ENCODE measurements at places on chromosomes 2 and 18.

- no peak for DNase-seq
Observed at GRCh38 chr2:38141501-38141900, 65.5 kb upstream of the CYP1B1 start.

DNA sequence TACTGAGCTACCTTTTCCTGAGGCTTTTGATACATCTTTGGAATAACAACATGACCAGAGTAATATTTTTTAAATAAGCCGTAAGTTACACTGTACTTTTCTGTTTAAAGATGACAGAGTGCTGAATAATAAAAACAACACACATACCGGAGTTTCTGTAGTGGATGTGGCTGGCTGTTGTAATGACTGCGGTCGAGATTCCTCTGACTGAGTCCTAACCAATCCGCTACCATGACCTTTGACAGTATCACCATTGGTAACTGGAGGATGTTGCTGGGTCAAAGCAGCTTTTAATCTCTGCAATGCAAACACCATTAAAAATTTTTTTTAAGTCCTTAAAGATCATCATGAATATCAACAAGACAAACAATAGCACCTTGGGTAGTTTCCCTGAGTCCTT is 70.7 kb downstream of the ATF2 start:
- DNase-seq: no peak

GRCh38 chr2:177271981-177272666 is 7.6 kb upstream of the NFE2L2 start:
- no peak for DNase-seq

DNA sequence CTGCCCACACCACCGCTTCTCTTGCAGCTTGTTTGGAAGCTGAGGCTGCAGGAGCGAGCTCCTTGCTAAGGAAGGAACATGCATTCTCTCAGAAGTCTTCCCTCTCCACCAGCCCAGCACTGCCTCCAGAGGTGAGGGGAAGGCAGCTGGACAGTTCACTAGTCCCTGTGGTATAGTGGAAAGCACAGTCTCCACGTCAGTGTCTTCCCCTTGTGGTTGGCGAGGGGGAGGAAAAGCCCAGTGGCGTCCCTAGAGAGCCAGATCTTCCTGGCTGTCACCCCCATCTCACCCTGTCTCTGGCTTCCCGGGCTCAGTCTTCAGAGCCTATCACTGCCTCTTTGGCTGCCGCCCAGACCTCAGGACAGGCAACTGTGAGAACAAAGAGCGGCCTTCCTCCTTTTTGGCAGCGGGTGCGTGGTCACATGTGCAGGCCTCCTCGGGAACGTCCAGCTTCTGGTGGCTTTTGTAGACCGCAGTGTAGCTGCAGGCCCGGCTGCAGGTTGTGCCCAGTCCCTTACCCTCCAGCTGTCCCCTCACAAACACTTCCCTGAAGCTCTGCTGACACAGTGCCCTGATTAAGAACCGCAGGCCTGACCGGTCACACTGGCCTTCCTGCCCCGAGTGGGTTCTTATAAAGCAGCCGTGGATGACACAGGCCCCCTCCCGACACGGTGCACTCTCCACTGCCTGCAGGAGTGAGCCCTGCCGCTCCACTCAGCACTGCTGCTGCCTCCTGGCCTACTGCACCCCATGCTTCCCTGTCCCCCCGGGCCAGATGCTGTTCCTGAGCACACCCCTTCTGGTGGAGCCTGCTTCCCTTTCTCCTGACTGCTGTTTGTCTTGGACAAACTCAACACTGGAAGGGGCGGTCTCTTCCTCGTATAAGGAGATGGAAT is 90.9 kb downstream of the RNF144A start:
- no peak for DNase-seq

DNA sequence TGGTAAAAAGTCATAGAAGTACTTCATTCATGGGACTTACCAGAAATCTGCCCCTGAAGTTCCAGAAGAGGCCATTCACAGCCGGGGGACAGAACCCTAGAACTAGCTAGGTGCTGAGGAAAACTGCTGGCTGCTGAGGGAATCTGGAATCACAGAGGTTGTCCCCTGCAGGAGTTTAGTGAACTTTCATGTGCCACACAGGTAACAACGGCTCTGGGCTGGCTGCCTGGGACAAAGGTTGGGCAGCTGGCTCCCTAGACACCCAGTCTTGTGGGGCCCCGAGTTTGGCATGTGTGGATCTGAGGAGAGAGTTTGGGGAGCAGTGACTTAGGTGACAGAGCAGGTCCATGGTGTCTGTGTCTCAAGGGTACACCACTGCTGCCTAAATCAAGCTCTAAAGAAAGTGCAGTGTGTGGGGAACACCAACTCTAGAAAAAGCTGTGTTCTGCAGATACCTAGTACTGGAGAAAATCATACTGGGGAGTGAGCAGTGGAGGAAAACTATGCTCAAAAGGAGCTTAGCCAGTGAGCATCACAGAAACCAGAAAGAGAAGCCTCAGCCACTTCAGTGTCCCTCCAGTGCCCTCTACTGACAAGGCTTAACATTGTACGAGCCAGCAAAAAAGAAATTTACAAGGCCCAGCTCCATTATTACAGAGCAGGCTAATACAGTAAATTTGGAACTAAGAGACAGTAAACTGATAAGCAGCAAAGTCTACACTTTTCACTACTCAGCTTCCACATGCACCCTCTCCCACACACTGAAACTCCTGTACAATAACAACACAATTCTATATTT is 15.2 kb downstream of the GALNT3 start:
- peak; percentile 38 for DNase-seq

GRCh38 chr2:234931371-234931770 is 20.4 kb upstream of the SH3BP4 start:
- DNase-seq: no peak
